ENCODE measurements at places on chromosomes 6 and 20.

DNA sequence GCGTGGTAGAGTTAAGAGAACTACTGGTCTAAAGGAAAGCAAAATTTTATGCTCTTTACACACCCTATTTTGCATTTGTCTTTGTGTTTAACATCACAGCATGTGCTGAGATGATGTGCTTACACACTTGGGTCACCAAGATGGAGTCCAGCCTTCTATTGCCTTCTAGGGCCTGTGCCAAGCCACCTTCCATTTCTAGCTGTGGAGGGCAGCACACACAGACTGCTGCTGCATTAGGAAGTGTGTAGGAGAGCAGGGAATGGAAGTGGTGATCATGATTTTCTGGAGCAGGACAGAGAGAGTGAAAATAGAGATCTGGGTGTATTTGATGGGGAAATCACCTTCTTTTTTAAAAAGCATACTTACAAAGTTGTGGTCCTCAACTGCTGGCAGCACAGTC is 191.6 kb downstream of the SOX4 start:
- DNase-seq = no peak

- peak; percentile 8 for DNase-seq
These were observed 194.8 kb downstream of the COL9A1 start for GRCh38 chr6:70107852-70108629.

DNA sequence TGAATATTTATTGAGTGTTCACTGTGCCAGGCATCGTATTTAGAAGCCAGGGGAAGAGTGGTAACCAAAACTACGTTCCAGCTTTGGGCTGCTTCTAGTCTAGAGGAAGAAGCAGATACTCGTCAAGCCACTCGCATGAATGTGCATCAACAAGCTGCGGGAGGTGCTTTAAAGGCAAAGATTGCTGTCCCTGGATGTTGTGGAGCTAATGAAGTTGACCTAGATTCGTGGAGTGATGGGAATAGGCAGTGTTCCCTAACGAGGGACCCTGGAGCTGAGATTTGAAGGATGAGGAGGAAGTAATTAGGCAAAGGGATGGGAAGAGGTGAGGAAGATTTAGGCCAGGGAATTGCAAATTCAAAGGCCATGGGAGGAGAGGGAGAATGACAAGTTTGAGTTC is 118.9 kb downstream of the TMEM170B start:
- DNase-seq = no peak

GRCh38 chr6:1609648-1610496 is at the start of gene FOXC1:
Gene FOXC1 (plus strand): TSS chr6:1609915. CDS start chr6:1610446, 531 bp downstream.
- DNase-seq = peak; percentile 60

GRCh38 chr6:16721977-16722376 is 39.3 kb downstream of the ATXN1 start:
- no peak for DNase-seq

DNA sequence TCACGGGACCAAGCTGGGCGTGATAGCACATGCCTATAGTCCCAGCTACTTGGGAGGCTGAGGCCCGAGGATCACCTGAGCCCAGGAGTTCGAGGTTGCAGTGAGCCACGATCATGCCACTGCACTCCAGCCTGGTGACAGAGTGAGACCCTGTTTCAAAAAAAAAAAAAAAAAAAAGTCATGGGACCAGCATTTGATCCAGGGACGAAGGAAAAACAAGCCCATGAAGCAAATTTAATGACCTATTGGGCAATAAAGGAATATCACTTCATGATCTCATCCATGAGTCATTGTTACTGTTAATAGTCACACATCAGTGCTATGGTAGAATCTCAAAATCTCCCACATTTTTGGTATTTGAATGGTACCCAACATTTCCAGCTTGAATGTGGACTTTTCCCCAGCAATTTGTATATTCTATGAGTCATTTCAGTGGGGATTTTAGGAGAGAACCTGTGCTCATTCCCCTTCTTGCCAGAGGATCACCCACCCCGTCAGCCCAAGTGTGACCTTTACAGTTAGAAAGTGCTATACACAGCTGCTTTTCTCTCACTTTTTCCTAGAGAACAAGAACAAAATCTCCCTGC is 8.5 kb upstream of the SOD2 start:
- DNase-seq = no peak

- DNase-seq = no peak
These were observed 34.6 kb downstream of the STK35 start for GRCh38 chr20:2136275-2136674.

DNA sequence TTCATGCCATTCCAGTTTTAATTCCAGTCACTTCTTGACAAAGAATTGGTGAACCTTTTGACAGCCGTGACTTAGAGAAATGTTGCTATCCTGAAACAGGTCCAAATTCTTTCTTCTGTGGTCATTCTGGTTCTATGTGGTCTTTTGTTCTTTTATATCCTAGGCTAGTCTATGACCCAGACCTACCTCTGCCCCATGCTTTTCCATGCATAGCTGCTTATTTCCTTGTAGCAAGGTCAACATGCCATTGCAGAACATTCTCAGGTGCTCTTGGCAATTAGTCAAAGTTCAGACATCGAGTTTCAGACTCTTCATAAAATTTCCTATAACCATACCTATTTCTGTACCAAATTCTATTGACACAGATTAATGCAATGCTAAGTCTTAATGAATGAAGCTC is 202.6 kb downstream of the PLCB1 start:
- DNase-seq = no peak
